ENCODE measurements at places on chromosomes 12 and 14.

- no peak for DNase-seq
These were observed 142.5 kb downstream of the SAMD4A start for GRCh38 chr14:54709444-54709843.

DNA sequence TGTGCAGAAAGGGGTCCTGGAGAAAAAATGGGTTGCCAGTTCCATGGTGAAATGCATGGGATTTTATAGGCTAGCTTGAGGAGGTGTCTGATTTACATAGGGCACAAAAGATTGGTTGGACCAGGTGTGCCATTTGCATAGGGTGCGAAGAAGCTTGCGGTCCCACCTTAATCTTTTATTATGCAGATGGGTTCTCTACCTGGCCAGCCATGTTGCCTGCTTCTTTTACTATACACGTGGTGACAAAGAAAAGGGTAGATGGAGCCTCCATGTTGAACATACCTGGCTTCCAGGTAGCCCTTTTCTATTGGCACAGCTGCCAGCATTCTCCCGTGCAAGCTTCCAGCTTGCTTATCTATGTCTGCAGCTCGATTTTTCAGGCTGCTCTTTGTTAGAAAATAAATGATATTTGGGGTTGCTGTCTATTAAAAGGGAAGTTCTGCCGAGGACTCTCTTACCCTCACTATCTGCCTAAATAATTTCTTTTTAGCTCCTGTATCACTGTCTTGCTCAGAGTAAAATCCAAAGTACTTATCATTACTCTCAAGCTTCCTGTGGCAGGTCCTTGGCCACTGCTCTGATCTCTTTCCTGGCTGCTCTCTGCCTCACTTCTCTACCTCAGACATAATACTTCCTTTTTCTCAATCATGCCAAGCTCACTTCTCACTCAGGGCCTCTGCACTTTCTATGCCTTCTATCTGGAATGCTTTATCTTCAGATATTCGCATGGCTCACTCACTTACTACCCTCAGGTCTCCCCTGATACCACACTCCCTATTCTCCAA, 216.0 kb upstream of the DAAM1 start:
- DNase-seq, result no peak

GRCh38 chr12:45575823-45576475, 153.6 kb upstream of the ARID2 start:
- DNase-seq, result no peak

GRCh38 chr12:129028844-129029243, 175.6 kb downstream of the GLT1D1 start:
- no peak for DNase-seq

GRCh38 chr12:120235369-120236323, 29.9 kb downstream of the PXN start:
- DNase-seq, result no peak

DNA sequence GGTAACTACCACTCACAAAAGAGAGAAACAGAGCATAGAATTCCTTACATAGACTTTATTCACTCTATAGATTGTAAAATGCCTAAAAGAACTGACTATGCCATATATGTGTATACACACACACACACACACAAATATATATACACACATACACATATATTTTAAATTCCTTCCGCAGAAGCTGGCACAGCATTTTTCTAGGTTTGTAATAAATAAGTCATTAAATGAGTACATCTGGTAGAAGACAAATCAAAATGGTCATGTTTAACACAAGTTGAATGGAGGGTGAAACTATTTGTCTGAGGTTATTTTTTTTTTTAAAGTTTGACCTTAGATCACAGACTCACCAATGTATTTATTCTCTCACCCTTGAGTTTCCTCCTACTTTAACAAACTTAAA, 58.2 kb downstream of the CCER1 start:
- no peak for DNase-seq

- no peak for DNase-seq
These were observed 572.6 kb upstream of the MDGA2 start for GRCh38 chr14:48247977-48248376.

DNA sequence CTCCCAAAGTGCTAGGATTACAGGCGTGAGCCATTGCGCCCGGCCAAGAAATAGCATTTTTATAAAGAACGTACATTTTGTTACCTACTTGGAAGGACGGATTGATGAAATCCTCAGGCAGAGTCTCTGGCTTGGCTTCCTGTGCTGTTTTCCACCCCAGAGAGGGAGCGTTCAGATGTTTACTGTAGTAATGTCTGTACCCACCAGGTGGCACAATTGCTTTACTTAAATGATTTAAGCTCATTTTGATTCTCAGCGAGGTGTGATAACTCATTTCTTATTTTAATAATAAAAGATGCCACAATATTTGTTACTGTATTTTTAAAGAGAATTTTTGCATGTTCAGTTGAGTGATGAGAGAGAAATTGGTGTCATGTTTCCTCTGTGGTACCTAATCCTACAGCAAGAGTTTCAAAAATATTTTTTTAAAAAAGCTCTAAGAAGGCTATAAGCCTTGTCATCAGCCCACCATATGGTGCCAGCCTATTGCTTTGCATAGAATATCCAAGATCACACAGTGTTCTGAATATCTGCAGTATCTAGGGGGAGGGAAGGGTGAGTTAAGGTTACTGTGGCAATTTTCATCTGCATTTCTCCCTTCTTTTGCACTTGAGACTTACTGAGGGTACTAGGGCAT, 82.6 kb upstream of the TRAF3 start:
- peak; percentile 30 for DNase-seq

DNA sequence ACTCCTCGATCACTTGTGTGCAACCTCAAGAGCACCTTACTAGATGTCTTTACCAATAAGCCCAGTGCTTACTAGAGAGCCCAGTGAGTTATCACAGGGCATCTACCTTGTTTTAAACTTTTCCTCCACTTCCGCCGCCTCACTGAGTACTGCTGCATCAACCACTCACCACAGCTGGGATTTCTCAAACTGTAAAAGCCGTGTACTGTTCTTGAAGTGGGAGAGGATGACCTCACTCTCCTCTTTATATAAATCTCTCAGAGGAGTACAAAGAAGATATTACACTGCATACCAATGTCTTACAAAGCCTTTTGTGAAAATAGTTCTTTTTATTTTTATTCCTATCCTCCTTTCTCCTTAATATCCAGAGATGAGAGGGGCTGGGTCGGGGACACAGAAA, 94.1 kb downstream of the PLCZ1 start:
- DNase-seq, result no peak

GRCh38 chr14:34931206-34931605, 51.6 kb upstream of the SRP54 start:
- peak; percentile 3 for DNase-seq

DNA sequence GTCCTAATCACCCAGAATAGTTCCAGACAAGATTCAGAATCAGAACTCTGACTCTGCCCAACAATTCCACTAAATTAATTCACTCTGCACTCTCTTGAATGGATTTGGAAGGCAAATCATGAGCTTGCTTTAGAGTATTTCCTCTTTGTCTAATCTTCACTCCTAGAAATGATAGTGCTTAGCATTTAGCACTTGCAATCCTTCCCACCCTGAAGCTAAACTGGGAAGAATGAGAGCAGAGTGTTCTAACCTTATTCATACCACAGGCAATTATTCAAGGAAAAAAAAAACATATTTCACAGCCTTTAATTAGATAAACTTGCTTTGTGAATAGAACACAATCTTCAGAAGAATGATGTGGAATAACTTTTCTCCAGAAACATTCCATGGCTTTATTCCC, 264.6 kb downstream of the PAWR start:
- DNase-seq, result no peak

DNA sequence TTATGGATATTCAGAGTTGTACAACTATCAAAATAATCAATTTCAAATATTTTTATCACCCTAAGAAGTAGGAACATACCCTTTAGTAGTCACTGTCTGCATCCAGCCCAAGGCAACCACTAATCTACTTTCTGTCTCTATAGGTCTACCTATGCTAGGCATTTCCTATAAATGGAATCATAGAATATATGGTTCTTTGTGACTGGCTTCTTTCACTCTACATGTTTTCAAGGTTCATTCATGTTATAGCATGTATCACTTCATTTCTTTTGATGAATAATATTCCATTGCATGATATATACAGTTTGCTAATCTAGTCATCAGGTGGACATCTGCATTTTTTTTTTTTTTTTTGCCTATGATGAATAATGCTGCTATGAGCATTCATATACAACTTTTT, 112.4 kb downstream of the PPP1R12A start:
- no peak for DNase-seq

DNA sequence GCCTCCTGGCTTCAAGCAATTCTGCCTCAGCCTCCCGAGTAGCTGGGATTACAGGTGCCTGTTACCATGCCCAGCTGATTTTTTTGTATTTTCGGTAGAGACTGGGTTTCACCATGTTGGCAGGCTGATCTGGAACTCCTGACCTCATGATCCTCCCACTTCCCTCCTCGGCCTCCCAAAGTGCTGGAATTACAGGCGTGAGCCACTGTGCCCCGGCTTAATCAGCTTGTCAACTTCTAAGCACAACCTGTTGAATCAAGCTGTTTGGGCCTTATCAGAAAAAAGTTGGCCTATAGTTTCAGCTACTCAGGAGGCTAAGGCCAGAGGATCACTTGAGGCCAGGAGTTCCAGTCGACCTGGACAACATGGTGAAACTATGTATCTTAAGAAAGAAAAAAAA, 7.9 kb downstream of the MARK3 start:
- DNase-seq, result no peak

GRCh38 chr12:3959799-3960560, 86.8 kb upstream of the PARP11 start:
- DNase-seq, result no peak

GRCh38 chr12:99259040-99259934, 388.3 kb upstream of the GARIN6 start:
- DNase-seq, result no peak

GRCh38 chr12:109818905-109819500, 14.2 kb downstream of the TRPV4 start:
- no peak for DNase-seq

- no peak for DNase-seq
These were observed 1721.5 kb upstream of the SEL1L start for GRCh38 chr14:83255015-83255726.

GRCh38 chr14:53183611-53184010, 30.5 kb upstream of the DDHD1 start:
- no peak for DNase-seq

DNA sequence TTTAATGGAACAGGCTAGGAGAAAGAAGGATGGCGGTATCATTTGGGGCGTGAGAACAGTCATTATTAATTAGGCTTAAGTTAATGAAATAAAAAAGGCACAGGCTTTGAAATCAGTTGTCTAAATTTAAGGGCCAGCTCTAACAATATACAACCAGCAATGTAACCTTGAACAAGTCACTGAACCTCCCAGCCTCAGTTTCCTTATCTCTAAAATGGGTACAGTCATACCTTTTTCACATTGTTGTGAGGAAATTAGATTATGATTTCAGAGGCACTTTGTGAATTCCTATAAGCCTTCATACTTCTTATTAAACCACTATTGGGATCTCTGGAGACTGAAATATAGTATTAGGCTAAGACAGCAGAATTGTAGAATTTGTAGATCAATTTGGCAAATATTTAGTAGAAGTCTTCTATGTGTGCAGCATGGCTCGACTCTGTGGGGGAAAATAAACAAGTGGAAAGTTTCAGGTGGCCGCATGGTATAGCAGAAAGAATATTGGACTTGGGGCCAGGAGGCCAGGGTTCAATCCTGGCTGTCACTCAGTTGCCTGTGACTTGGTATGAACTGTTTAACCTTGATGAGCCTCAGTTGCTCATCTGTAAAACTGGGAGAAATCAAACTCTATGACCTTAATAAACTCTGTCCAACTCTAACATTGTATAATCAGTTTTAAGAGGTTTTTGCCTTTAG, 117.7 kb downstream of the ETV6 start:
- no peak for DNase-seq

- no peak for DNase-seq
These were observed 19.0 kb downstream of the A2M start for GRCh38 chr12:9096563-9097176.

GRCh38 chr12:110647631-110648040, 33.7 kb downstream of the TCTN1 start:
- DNase-seq, result no peak

- peak; percentile 32 for DNase-seq
These were observed 3.7 kb downstream of the REM2 start for GRCh38 chr14:22886500-22887259.

GRCh38 chr12:29640589-29641345, 143.0 kb downstream of the TMTC1 start:
- DNase-seq, result no peak

DNA sequence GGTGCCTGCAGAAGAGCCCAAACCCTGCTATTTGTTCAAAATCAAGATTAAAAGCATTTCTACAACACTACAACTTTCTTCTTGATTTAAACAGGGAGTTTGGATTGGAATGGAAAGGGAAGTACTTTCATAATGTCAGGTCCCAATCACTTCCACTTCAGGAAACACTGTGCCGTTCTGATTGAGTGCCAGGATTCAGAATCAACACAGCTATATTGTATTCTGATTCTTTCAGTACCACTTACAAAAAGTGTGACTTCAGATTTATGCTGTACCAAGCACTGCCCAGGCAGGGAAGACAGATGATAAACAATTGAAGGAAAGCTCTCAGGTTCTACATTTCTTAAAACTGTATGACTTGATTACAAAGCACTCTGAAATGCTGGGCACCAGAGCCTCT, 3.2 kb downstream of the TDP1 start:
- no peak for DNase-seq

DNA sequence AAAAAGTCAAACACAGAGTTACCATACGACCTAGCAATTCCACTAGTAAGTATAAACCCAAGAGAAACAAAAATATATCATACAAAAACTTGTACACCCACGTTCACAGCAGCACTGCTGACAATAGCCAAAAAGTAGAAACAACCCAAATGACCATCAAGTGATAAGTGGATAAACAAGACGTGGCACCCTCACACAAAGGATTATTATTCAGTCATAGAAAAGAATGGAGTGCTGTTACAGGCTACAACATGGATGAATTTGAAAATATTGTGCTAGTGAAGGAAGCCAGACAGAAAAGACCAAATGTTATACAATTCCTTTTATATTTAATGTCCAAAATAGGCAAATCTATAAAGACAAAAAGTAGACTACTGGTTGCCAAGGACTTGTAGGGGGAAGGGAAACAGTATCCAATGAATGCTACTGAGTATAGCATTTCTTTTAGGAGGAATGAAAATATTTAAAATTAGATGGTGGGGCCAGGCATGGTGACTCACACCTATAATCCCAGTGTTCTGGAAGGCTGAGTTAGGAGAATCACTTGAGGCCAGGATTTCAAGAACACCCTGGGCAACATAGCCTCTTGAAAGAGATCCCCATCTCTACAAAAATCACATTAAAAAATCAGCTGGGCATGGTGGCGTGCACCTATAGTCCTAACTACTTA, 41.9 kb downstream of the SPTLC2 start:
- no peak for DNase-seq
